ENCODE measurements at places on chromosomes 1 and 21.

GRCh38 chr1:202351725-202352124, 3.2 kb downstream of the PPP1R12B start:
- DNase-seq: no peak

- no peak for DNase-seq
Observed at GRCh38 chr1:7886405-7886745, 33.5 kb upstream of the UTS2 start.

- peak; percentile 40 for DNase-seq
Observed at GRCh38 chr1:102174259-102174863, 177.6 kb upstream of the OLFM3 start.

- DNase-seq: no peak
Observed at GRCh38 chr1:19528438-19528837, 43.1 kb upstream of the CAPZB start.

- DNase-seq: no peak
Observed at GRCh38 chr1:80989455-80989854, 811.3 kb upstream of the ADGRL2 start.

- peak; percentile 62 for DNase-seq
Observed at GRCh38 chr1:202462342-202463076, 114.0 kb downstream of the PPP1R12B start.

DNA sequence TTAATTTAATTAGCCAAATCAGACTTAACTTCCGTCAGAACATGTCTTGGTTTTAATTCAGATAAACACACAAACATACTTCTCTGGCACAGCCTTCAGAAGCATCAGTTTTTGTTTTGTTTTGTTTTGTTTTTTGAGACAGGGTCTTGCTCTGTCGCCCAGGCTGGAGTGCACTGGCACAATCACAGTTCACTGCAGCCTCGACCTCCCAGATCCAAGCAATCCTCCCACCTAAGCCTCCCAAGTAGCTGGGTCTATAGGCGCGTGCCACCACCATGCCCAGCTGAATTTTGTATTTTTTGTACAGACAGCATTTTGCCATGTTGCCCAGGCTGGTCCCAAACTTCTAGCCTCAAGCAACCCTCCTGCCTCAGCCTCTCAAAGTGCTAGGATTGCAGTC, 34.7 kb downstream of the MDM4 start:
- no peak for DNase-seq

- DNase-seq: no peak
Observed at GRCh38 chr1:34379911-34380310, 203.2 kb downstream of the C1orf94 start.

- no peak for DNase-seq
Observed at GRCh38 chr1:183989078-183989577, 48.4 kb downstream of the COLGALT2 start.

DNA sequence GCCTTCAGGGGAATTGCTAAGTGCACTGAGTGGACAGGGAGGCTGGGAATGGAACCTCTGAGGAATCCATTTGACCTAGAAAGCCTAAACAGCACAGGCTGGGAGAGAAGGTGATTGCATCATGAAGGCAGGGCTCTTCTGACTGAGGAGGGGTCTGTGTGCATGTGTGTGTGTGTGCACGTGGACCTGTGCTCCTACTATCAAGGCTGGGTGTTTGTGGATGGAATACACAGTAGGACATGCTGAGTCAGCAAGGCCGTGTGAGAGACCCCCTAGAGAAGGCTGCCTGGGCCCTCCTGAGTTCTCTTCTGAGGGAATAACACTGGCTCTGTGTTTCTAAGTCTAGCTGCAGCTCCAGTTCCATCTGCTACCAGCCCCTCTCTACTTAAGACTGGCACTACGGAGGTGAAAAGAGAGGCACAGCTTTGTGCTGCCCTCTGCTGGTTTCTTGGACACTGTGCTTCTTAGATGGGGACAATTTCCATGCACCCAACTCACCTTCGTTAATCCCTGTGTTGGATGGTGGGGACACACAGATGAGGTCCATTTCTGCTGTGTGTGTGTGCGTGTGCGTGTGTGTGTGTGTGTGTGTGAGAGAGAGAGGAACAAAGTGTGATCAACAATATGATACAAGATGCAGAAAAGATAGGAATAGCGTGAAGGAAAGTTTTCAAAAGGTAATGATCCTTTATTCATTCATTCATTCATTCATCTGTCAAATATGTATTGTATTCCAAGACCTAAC, 6.2 kb upstream of the EFCAB14 start:
- DNase-seq: peak; percentile 75

DNA sequence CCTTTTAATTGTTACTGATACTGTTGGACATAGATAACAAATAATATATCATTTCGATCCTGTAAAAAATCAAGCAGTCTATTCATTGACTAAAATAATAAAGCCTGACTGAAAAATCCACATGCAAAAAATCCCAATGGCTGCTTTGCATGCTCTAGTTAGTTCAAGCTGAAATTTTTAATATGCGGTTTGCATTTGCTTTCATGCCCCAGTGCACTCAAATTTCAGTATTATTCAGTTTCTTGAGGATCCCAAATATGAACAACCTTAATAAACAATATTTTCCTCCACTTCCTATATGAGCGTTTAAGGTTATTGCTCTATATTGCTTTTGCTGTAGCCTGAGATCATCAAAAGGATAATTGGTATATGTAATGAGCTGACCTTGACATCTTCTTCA, 75.1 kb upstream of the DPH5 start:
- no peak for DNase-seq

- peak; percentile 31 for DNase-seq
Observed at GRCh38 chr21:33541105-33541711, 709 bp downstream of the GART start.

- DNase-seq: no peak
Observed at GRCh38 chr1:165847486-165847885, 20.1 kb downstream of the UCK2 start.

GRCh38 chr1:102834688-102835320, 273.5 kb downstream of the COL11A1 start:
- no peak for DNase-seq

GRCh38 chr1:110490791-110491451, 28.1 kb downstream of the KCNA10 start:
- DNase-seq: no peak

DNA sequence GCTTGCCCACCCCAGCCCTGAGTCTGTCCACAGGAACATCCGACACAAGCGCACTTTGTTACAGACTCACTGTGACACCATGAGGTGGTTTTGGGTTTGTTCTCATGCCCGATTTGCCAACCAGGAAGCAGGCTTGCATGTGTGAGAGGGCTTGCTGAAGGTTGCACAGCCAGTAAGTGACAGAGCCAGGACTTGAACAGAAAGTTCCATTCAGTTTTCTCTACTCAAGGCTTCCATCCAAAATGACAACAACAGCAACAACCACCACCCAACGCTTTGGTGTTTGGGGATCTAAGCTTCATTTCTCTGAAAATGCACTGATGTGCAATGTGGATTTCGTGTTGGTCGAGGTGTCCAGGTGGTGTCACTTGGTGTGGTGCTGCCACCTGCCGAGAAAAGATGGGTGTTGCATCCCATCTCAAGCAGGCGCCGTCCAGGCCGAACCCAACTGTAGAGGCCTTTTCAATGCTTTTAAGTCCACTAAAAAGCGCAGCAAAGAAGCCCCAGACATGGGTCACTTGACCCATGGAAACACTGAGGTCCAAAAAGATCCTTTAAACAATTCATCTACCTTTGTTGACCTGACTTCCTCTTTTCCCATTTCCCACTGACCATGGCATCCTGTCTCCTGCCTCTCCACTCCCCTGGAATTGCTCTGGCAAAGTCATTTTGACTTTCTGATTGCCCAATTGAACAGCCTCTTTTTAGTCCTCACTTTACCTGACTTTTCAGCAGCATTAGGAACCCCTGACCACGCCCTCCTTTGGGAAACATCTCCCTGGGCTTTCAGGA, 12.2 kb downstream of the CITED4 start:
- peak; percentile 71 for DNase-seq

DNA sequence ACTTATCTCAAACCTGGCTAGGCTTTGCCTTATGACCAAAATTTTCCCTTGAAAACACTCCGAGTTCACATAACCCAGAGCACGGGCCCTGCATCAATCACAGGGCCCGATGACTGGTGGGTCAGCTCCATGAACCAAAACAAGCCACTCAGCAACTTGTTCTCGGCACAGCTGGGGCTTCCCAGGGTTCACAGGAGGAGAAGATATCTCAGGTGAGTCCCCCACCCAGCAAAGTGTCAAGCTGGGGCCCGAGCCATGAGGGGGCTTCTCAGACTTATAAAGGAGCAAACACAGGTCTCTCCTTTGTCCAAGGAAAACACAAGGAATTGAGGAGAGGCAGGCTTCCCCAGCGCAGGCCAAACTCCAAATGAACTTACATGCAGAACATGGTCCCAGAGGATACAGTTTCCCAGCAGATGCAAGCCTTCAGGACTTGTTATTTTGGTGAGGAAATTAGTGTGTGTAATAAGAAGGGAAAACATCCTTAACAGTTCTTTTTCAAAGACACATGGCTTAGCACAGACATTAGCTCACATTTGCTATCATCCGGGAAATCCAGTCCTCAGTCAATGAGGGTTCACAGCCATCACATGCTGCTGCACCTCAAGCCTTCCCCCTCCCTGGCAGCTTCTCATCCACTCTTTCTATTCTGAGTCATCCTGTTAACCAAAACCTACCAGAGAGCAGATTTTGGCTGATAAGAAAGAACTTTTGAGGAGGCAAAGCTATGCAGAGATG, 98.1 kb upstream of the NFIA start:
- no peak for DNase-seq

GRCh38 chr1:30663596-30664091, 59.7 kb downstream of the MATN1 start:
- no peak for DNase-seq

DNA sequence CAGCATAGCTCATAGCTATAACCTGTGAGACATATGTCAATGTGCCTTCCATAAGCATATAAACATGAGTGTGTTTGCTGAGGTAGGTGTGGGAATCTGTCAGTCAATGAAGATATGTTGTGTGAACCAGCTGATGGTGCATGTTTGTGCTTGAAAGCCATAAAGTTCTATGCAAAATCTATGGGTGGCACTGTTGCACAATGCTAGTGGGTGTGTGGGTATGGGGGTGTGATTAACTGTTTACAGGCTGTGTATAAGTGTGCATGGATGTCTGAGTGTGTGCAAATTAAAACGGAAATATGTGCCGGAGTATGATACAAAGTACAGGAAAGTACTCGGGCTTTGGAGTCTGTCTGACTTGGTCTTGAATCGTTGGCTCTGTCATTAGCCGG, 1.0 kb upstream of the ATP2B4 start:
- DNase-seq: peak; percentile 81

DNA sequence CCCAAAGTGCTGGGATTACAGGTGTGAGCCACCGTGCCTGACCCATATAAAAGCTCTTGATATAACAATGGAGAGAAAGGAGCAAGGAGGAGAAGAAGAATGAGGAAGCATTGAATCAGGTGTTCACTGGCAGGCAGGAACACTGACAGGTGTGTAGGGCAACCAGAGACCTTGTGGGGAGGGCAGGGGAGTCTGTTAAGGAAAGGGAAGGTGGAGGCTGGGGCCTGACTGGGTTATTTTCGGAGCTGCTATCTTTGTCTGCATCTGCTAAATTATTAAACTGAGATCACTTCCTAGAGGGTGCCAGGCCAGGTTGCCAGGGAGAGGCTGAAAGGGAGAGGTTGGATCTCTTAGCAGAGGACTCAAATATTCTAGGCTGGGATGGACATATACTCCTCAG, 6.8 kb upstream of the TRNP1 start:
- DNase-seq: no peak
